ENCODE measurements at places on chromosomes 7 and 10.
A peak's percentile ranks its signal among the peaks of the same experiment; 100 is the strongest.

GRCh38 chr7:114530057-114530611 is 115.5 kb downstream of the FOXP2 start:
- DNase-seq = no peak

DNA sequence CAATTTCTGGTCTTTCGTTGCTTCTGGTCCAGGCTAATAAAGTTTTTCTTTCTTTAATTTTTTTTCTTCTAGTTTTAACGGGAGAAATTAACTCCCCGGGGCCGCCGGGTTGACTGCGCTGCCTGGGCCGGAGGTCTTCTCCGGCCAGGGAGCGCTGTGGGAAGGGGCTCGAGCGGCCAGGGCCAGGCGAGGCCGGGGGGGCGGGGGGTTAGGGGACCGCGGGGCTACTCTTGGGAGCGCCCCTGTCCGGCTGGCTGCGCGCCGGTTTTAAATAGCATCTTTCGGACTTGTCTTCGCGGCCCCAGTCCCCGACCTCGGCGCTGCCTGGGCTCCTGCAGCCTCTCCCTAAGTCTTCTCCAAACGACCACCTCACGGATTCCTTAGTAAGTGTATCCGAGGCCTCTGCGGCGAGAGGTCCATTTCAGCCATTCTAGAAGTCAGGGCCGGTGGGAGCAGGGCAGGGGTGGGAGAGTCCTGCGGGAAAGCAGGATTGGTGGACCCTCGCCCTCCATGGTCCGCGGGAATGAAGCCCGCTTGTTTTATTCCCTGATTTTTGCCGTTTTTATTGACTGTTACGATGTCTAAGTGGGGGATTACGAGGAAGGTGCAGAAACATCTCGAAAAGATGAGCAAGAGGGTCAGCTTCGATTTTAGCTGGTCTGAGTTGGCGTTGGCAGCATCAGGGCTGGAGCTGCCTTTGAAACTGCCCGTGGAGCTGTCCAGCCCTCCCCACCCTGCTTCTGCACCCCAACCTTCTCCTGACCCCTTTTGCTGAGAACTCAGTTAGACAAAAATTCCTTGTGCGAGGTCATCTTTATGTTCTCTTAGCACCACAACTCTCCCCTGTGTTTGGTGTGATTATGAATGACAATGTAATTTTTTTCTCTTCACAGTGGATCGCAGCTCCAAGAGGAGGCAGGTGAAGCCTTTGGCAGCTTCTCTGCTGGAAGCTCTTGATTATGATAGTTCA is 555 bp downstream of the PHF14 start:
- no peak for DNase-seq

- no peak for DNase-seq
Measured at GRCh38 chr10:104906112-104906511, 265.0 kb downstream of the SORCS3 start.

GRCh38 chr10:3871424-3871996 is 86.5 kb upstream of the KLF6 start:
- DNase-seq = no peak

GRCh38 chr7:49876202-49876601 is 102.8 kb downstream of the VWC2 start:
- no peak for DNase-seq

DNA sequence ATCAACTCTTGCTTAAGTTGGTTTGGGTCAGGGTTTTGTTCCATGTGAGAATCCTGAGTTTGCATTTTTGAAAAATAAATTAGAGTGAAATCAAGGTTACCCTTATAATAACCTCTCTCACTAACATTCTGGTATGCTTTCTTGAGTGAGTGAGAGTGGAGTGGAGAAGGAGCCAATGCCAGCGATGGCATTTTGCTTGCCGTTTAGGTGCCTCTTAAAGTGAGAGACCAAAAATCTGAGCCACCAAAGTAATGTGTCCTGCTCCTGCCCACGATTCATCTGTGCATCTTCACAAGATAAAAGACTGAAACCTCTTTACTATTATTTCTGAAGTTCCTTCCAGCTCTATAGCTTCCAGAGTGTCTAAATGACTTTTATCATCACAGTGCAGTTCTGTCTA is 23.4 kb upstream of the XPNPEP1 start:
- no peak for DNase-seq

DNA sequence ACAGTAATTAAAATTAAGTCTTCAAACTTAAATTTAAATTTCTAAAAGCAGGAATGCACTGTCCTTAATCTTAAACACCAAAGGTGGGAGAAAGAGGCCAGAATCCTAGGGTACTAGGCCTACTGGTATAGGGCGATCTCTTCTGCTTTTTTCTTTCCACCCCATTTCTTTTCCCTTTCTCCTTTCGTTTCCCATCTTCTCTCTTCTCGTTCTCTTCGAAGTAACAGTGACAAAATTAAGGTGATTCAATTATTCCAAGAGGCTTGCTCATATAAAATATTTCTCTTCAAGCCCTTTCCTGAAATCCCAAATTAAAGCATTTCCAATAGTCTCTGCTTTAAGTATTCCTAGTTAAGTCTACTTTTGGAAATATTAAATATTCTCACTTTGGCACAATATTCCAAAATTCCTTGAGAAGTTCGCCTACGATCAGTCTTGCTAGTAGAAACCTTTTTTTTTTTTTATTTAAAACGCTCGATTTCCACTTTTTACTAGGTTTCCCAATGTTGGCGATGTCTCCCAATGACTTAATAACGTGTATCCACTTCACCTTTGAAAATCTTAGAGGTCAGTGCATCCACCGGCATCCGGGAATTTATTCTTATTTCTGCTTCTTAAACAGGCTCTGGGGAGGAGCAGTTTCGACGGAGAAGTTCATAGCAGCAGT is 765 bp upstream of the LCOR start:
- no peak for DNase-seq

DNA sequence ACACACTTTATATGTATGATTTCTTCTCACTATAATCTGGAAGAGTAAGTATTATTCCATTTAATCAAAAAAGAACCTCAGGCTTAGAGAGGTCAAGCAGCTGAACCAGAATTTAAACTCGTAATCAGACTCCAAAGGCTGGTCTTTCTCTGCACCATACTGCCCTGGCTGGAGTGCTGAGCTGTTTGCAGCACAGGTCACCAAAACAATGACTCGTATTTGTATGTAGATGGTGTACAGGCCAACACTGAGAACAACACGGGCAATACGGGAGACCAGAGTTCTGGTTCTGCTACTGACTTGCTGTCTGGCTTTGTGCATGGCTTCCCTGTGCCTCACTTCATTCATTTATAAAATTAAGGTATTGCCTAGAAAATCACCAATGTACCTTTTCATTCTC is 57.9 kb downstream of the CDCA7L start:
- DNase-seq = no peak

DNA sequence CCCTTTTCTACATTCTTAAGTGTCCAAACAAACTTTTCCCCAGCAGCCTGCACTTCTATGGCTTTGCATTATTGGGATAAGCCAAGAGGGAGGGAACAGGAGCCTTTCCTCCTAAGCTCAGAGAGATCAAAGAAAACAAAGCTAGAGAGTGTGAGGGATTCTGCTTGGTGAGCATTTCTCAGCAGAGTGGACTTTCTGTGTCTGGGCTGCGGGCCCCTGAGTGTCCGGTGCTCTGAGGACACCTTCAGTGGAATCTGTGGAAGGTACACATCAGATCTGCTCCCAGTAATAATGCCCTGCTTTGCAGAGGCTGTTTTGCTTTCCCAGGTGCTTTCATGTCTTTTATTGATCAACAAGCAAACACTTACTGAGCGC is 50.2 kb downstream of the KCNMA1 start:
- DNase-seq = no peak

DNA sequence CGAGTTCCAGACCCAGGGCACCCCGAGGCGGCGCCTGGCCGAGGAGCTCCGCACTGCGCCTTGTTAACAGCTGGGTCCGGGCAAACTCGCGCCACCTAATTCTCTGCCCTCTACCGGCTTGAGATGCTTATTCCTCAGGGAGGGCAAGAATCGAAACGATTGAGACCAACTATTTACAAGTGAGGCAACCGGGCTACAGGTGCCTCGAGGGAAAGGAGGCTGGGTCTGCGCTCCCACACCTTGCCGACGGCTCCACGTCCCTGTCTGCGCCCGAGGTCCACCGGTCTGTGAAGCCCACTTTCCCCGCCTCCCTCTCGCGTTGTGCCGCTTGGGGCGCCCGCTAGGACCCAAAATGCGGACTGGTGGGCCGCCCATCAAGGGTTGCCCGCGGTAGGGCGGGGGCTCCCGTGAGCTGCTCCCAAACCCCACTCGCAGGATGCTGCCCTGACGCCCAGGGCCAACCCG is 527 bp downstream of the AKR1B1 start:
- peak; percentile 51 for DNase-seq

- DNase-seq = no peak
Measured at GRCh38 chr10:19908991-19909696, 92.9 kb downstream of the PLXDC2 start.

- DNase-seq = no peak
Measured at GRCh38 chr10:125016611-125017202, 74.8 kb downstream of the ZRANB1 start.

GRCh38 chr7:66921396-66921917 is 432 bp downstream of the TMEM248 start:
- peak; percentile 11 for DNase-seq

DNA sequence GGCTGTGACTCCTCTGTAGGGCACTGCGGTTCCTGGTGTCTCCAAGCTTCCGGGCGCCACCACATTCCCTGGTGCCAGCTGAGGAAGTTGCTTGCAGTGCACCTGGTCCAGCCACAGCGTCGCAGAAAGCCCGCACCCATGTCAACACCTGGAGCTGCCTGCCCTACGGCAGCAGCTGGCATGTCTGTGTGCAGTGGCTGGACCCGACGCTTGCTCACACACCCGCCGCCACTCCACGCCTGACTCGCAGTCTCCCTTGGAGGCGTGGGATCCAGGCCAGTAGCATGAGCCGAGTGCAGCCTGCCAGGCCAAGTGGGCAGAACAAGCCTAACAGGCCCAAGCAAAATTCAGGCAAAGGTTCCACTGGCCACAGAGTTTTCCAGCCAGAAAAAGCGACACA is 118.1 kb upstream of the PHF14 start:
- no peak for DNase-seq

DNA sequence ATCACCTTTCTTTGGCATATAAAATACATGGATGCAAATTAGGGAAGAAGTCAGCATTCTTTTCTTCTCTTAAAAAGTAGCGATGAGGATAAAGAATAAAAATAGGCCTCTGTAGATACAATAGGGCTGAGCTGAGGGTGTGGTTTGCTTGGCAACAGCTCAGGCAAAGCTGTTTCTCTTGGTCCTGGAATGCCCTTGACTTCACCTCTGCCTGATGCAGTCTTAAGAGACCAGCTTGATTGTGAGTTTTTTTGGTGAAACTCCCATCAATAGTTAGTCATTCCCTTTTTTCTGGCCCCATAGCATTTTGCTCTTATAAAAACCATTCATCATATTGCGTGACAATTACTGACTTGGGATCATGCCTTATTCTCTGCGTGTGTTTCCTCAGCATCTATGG is 42.1 kb upstream of the MKLN1 start:
- no peak for DNase-seq

DNA sequence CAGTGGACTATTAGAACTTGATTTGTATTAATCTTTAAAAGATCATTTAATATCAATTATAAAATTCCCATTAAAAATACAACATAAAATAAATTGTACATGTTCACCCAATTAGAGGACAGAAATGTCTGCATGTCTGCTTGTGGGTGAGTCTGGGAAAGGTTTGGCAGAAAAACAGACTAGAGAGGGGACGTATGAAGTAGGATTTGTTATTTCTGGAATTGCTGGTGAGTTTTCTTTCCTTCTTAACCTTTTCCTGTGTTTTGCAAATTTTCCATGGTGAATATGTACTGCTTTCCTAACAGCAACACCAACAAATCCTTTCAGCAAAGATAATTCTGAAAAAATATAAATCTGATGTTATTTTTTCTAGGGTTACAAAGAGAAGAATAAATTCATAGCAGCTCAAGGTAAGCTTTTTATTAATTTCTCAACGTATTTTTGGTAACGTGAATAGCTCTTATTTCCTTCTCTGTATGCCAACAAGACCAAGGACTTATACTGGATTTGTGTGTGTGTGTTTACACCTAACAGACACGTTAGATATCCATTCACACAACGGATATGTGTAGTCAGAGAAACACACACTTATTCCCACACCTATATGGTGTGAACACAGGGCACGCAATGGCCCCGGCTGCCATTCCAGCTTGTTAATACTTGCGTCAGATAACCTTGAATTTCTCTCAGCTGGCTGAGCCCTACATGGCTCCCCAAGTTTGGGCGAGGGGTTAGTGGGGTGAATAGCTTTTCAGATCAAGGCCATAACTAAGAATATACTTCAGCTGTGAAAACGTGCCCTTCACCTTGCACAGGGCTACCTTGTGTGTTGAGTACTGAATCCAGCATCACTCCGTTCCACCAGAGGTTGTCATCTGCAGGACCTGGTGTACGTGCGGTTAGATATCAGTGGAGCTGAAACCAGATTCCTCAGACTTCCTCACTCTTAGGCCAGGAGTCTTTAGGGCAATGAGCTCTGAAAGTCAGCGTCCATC is 64.6 kb downstream of the MKI67 start:
- DNase-seq = no peak

DNA sequence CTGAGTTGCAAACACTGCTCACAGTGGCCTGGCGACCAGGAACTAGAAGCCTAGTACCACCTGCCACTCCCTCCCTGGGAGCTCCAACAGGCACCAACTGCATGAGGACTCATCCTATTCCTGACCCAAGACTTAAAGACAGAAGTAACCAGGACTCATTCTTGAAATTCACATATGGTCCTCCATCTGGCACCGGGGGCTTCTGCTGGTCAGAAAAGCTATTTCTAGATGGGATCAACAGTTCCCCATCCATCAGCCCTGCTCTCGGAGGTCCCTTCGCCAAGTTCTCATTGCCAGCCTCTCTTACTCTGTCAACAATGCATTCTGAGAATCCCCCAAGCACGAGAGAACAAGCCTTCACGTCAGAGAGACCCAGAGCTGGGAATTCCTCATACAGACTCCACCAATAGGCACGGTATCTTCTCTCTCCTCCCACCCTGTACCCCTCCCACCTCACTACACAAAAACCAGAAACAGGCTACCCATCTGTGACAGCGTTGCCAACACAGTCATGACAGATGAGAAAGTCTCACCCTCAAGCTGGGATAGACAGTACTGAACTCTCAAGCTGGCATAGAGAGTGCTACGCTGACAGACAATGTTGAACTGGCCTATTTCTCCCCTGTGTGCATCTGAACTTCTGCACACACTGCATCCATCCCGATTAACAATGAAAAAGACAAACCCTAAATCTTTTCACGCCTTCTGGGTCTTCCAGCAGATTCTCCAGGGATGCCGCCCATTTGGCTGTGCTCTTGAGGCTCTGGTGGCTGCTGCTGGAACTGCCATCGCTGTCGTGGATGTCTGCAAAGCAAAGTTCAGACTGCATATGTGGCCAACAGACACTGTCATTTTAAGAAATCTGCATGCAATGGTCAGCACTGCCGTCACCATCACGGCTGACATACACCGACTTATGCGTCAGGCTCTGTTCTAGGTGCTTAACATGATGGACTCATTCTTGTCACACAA is 15.6 kb downstream of the RGS10 start:
- no peak for DNase-seq

DNA sequence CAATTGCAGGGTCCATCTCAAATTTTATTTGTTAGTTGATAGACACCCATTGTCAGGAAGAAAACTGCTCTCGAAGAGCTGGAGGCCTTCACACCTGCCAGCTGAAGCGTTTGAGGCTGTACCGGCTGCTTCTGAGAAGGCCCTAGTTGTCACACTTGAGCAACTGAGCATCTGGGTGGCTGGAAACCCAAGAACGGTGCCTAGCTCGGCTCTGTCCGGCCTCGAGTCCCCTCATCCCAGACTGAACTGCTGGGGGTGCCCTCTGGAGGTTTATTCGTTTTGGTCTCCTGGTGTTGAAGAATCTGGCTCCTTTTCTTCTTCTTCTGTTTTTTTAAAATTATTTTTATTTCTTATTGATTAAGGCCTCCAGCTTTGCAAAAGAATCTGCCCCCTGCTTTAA is 59.3 kb upstream of the EXOC6 start:
- no peak for DNase-seq

GRCh38 chr7:54985426-54986330 is 33.1 kb upstream of the EGFR start:
- DNase-seq = no peak

Data from neuronal stem cell (in vitro differentiated cells).